ENCODE measurements at places on chromosomes 7 and 10.

- no peak for DNase-seq
Measured at GRCh38 chr10:112135604-112136003, 48.0 kb downstream of the GPAM start.

- no peak for DNase-seq
Measured at GRCh38 chr10:12564173-12564572, 214.8 kb downstream of the CAMK1D start.

GRCh38 chr7:21427182-21427870 lies 557 bp upstream of the SP4 start:
- DNase-seq = peak; percentile 97

DNA sequence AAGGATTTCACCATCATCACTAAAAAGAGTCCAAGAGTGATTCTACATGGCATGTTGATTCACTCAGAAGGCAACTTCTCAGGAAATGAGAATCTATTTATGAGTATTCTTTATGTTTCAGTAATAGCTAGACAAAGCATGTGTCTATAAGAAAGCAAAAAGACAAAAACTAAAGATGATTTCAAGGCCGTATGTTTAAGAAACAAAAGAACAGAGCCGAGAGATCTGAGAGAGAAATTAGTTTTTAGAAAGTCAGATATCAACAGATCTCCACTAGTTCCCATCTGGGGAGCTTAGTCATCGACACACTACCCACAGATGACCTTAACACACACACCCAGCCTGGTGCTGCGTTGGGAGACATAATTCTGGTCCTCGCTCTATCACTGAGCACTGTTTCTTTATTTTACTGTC lies 21.0 kb downstream of the PIP4K2A start:
- no peak for DNase-seq

DNA sequence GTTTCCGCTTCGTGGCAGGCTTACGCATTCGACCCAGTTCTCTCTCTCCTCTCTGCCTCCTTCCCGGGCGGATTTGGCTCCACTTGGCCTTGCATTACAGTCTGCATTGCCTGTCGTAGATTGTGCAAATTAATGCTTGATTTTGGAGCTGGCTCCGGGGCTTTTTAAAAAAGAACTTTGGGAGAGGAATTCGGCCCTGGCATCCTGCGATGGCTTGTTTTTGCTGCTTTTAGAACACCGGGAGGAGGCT lies 767 bp downstream of the EIF4EBP2 start:
- DNase-seq = no peak

DNA sequence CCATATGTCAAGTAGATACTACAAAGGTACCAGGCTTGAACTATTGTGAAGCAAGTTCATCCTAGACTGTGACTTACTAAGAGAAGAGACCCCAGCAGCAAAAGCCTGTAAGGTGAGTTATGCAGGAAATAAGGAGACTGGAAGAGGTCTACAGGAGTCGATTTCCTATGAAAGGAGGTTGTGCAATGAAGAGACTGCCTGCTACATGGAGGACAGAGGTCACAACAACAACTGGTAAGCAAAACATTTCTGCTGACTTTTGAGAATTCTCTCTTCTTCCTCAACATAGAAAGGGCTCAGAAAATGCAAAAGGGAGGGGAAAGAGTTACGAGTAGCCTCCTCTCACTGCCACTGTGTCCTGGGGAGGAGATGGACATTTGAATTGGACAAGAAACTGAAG lies 42.4 kb downstream of the PDK4 start:
- no peak for DNase-seq

DNA sequence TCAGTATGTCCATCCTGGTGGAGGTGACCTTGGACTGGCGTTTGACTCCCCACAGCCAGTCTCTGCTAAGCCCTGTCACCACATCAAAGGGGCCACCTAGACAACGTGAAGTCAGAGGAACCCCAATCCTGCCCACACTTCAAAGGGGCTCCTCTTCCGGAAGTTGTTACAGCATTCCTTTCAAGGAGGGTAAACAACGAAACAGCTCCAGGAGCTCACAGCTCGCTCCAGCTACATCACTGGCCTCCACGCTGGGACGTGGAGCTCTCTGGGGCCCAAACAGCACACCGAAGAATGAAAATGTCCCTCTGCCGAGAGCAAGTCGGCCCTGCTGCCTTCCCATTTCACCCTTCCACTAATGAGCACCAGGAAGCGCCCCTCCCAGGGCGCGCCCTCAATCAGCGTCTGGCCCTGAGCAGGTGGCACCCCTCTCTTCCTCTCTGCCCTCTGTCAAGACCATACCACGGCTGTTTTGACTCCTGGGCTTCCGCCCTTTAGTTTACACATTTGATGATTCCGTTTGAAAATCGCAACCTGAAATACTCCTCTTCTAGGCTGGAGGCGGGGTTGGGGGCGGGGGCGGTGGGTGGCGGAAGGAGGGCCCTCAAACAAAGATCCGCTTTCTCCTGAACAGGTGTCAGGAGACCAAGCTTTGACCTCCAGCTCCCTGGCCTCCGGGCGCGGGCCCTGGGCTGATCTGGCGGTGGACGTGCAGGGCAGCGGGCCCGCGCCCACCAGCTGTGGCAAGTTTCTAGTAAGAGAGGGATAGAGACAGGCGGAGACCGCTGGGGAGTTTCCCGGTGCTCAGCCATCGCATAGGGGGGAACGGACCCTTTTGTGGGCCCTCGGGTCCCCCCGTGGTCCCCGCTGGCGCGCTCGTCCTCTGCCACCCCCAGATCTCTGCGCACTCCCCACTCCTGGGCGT lies 53.1 kb upstream of the KDM7A start:
- DNase-seq = no peak
